Umbilical cord (tissue), 2 donors: ENCODE measurements at places on chromosomes 1 and 21.

DNA sequence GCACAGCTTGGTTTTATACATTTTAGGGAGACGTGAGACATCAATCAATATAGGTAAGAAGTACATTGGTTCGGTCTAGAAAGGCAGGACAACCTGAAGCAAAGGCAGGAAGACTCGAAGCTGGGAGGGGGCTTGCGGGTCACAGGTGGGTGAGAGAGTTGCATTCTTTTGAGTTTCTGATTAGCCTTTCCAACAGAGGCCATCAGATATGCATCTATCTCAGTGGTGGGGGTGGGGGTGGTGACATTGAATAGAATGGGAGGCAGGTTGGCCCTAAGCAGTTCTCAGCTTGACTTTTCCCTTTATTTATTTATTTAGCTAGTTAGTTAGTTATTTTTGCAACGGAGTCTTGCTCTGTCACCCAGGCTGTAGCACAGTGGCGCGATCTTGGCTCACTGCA lies 85.6 kb downstream of the WDR4 start:
- DNase-seq: no peak

- no peak for DNase-seq
Measured at GRCh38 chr1:42133809-42134526, 19.2 kb upstream of the GUCA2B start.

DNA sequence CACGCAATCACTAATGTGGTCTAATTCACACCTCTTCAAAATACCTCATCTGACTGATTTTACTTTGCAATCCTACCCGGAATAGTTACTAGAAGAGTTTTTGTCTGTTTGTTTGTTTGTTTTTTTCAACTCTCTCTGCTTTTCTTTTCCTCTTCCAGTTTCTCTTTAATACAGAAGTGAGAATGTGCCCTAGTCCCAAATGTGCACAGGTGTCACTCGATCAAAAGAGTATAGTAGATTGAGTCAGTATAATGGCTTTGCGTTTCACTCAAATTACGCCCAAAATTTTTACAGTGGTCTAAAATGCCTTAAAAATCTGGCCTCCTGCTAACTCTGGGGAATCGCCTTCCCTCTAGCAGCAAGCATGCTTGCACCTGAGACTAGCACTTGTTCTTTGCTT lies 1536.8 kb downstream of the KCNT2 start:
- DNase-seq: no peak

GRCh38 chr1:110216844-110217444 lies 6.8 kb downstream of the KCNC4 start:
- no peak for DNase-seq

DNA sequence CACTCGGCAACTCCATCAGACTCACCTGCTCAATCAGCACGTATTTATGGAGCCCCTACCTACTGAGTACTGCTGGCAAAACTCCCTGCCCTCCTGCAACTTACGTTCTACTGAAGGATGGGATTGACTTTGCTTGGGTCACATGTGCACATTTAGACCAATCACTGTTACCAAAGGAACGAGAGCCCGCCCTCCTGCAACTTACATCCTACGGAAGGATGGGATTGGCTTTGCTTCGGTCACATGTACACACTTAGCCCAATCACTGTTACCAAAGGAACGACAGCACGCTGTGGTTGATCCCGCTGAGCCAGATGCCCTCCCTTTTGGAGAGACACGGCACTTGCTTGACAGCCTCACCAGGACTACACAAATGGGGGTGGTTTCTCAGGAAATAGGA lies 46.0 kb downstream of the UBIAD1 start:
- DNase-seq: no peak

- no peak for DNase-seq
Measured at GRCh38 chr1:153883223-153883622, 39.5 kb downstream of the GATAD2B start.

DNA sequence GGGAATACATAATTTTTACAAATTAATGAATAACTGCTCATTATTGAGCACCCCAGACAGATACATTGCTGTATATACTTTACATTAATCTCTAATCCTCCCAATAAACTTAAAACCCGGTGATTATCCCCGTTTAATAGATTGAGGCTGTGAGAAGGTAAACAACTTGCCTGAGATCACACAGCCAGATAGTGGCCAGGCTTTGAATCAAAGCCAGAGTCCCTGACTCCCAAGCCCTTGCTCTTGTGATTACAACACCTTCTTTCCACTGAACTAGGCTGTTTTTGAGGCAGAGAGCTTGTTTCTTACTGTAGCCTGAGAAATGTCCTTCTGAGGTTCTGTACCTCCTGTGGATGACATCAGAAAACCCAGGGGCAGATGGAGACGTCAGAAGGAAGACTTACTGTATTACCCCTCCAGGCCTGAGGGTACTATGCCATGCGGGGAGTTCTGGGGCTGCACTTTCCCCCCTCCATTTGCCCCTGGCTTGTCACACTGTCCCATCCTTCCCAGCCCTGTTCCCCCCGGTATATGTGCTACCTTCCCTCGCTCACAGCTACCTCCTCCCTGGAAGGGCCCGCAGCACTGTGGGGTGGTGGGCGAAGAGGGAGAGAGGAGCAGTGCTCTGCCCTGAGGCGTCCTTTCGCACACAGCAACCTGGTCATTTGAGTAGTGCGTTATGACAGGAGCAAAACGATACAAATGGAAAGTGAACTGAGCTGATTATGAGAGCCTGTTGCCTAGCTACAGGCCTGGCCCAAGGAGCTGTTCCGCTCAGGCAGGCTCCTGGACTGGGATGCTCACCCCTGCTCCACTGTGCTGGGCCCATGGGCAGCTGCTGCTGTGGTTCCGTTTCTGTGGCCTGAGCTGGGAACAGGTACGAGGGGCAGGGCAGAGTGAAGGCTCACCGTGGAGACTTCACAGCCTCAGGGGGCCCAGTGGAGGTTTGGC lies 4.6 kb downstream of the KCNC4 start:
- no peak for DNase-seq

- no peak for DNase-seq
Measured at GRCh38 chr1:63547621-63548294, 24.4 kb downstream of the EFCAB7 start.

- no peak for DNase-seq
Measured at GRCh38 chr1:47424336-47424982, 8.4 kb downstream of the FOXE3 start.

- peak; percentile 72 for DNase-seq
Measured at GRCh38 chr1:18875107-18875795, 15.8 kb upstream of the TAS1R2 start.

GRCh38 chr1:81151206-81151605 lies 649.5 kb upstream of the ADGRL2 start:
- DNase-seq: no peak
